NCI-H345 (cell line): ENCODE measurements at places on chromosomes 2 and 18.
A peak's percentile ranks its signal among the peaks of the same experiment; 100 is the strongest.

DNA sequence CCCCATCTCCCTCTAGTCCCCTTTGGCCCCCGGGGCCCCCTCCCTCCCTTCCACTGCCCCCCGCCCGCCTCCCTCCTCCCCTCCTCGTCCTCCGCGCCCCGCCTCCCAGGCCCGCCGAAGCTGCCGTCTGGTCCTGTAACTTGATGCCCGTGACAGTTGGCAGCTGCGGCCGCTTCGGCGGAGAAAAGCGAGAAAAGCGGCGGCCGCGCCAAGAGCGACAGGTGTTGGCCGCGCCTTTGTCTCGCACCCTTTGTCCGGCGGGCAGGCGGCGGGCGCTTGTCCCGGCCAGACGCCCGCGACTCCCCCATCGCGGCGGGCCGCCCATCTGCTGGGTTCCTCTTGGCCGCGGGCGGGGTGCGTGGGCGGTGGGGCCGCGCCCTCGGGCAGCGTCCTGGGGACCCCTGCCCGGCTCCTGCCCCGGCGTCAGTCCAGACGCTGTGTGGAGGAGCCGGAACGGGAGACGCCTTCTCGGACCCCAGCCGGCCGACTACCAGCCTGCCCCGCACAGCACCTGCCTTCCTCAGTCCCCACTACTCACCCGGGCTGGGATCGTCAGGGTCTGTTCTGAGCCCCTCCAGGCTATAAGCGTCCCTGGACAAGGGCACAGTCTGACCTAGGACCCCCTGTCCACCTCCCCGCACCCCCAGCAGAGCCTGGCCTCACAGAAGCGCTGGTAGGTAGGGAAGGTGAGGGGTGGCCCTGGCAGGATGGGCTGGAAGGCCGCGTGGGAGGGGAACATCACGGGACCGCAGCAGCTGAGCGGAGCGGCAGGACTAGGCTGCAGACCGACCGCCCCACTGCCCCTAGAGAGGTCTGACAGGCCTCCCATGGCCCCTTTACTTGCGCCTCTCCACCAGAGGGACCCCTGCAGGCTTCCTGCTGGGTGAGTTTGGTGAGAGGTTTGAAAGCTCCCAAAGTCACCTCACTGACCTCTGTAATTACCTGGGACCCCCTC lies 1.2 kb upstream of the HES6 start:
- peak; percentile 96 for DNase-seq

DNA sequence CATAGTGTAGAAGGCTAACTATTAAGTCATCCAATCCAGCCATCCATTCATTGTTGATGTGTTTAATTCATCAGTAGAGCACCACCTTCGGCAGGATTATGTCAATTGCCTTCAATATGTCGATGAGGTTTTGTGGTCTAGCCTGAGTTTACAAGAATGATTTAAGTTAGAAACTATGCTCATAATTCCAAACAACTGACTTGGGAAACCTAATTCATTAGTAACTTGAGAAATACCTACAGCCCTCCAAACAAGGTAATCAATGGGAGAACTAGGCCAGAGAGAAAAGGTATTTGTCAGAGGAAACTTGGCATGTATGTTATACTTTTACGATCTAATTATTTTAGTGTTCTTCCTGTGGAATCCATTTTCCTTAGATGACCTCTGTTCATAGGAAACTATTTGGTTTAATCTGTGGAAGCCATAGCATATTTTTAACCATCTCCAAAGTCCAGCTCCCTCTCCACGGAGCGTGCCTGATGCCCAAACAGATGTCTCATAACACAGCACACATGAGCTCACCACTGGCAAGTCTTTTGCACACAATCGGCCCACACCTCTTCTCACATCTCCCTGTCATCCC lies 148.5 kb downstream of the GFPT1 start:
- DNase-seq: no peak

- DNase-seq: no peak
Observed at GRCh38 chr2:135473567-135473966, 57.5 kb downstream of the ZRANB3 start.

DNA sequence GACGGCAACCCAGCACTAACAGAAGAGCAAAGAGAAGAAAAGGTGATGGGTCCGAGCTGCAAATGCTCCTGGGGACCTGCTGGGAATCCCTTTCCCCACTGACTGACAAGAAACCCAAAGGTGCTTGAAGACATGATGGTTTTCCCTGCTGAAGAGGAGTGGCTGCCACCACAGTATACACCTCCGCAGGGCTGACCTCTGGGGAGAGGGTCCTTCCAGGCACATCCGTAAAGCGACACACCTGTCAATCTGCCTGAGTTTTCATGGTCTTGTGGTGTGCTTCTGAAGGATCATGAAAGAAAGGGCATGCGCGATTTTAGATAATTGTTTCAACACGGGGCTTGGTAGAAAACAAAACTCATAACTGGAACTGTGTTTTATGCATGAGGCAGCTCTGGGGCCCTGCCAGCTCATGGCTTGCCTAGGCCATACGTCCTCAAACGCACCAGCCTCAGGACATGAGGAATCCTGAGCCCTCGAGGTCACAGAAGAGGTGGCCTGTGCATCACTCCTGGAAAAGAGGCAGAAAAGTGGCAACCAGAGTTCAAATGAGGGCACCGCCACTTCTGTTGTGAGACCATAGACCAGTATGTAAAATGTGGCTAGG lies 51.8 kb downstream of the SERTAD2 start:
- no peak for DNase-seq

DNA sequence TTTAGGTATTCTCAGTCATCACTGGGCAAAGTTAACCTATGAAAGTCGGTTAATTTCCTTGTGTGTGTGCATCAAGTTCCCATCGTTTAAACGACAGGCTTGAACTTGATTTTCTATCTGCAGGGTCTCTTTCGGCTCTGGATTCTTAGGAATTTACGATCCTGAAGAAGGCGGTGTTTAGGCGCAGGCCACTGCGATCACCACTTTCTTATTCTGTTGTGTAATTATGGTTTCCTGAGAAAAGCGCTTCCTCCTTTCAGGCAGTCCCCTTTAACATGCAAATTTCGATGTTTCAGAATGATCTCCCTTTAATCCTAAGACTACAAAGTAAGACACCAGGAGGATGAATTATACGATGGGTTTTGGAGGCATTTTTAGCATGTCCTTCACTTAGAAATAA lies 27.9 kb upstream of the MBP start:
- DNase-seq: no peak

GRCh38 chr2:207734264-207734635 lies 22.8 kb downstream of the CCNYL1 start:
- no peak for DNase-seq

GRCh38 chr2:108565778-108566375 lies 31.6 kb downstream of the LIMS1 start:
- DNase-seq: no peak

GRCh38 chr2:219496825-219497494 lies 1.7 kb upstream of the GMPPA start:
- DNase-seq: peak; percentile 37

- DNase-seq: no peak
Observed at GRCh38 chr2:117801826-117802225, 12.7 kb upstream of the DDX18 start.
